CD4-positive, alpha-beta T cell treated with Interleukin-6 at 100 ng/mL for 8 hours (primary cell): ENCODE measurements at places on chromosomes 11 and 22.

GRCh38 chr22:42754658-42755057 is 34.0 kb upstream of the A4GALT start:
- DNase-seq = no peak

DNA sequence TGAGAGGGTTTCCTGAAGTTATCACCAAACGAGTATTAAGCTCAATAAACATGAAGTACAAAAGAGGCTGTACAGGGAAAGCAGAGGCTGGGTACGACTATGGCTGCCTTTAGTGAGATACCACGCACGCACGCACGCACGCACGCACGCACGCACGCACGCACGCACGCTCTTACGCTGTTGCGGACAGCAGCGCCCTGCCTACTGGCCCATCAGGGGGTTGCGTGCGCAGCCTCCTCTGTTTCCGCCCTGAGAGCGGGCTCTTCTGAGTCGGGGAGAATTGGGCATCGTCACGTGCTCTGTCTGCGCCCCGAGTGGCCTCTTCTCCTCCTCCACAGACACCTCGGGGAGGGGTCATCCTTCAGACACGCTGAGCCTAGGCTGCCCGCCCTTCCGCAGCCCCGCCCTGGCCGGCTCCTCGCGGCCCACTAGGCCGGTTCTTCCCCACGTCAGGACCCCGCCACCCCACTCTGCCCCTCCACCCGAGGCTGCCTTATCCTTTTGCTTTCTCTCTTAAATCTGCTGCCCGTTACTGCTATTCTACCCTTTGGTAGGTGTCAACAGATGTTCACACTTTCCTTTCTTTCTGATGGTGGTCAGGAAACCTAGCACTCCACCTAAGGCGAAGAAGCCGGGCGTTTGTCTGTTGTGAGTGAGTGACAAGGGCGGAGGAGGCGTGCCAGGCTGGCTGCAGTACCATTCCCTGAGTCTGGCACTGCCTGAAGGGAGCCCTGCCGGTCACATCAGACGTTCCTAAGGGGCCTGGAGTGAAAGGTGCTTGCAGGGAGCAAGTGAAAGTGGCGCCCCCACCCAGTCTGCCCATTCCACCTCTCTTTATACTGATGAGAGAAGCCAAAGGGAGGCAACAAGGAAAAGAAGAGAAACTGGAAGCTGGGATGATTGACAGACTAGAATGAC is 300.4 kb upstream of the B3GAT1 start:
- no peak for DNase-seq

GRCh38 chr22:24285245-24285644 is 14.6 kb downstream of the SPECC1L start:
- DNase-seq = no peak

DNA sequence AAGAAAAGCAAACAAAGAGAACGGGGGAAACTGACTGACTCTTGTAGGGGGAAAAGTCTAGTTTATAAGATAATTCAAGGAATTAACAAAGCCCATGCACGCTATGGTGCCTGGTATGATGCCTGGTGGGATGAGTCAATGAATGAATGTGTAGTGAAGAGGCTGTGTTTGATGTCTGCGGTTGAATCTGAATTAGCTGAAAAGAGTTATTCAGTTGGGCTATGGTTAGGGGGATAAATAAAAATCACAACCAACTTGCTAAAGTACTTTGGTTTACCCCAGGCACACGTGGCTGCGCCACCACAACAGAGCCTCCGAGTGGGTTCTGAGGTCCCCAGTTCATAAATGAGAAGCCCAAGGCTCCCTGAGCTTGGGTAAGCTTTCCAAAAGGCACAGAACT is 369.3 kb upstream of the SYN3 start:
- no peak for DNase-seq

- no peak for DNase-seq
Observed at GRCh38 chr22:44030702-44031082, 6.6 kb downstream of the PARVB start.

DNA sequence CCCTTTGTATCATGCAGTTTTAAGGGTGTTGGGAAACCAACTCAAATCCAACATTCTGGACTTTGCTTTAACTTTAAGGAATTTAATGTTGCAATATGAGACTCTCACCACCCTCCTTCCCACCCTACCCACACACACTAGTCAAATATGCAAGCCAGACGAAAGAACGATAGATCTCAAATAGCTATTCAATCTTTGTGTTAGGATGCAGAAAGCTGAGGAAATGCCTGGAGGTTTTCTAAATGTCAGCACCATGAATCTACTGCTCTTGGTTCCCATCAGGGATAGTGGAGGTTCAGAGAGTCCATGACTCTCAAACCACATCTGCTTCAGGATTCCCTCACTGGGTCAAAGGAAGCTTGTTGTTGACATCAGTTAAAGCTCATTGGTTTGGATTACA is 33.7 kb downstream of the EXPH5 start:
- no peak for DNase-seq

DNA sequence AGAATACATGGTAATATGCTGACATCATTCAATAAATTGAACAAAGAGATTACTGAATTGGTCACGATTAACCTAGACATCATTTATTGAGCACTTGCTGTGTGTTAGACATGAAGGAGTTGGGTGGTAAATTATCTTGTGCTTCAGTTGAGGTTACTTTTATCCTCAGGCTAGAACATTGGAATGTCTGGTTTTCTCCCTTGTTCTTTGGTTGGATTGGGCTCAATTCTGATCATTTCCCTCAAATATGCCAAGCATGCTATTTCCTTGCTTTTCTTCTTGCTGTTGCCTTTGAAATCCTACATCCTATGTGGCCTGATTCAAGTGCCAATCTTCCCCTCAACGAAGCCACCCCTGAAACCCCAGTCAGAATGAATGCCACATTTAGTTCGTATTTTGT is 65.8 kb downstream of the DEUP1 start:
- DNase-seq = no peak

- no peak for DNase-seq
Observed at GRCh38 chr22:20231514-20232236, 36.4 kb downstream of the RTN4R start.

DNA sequence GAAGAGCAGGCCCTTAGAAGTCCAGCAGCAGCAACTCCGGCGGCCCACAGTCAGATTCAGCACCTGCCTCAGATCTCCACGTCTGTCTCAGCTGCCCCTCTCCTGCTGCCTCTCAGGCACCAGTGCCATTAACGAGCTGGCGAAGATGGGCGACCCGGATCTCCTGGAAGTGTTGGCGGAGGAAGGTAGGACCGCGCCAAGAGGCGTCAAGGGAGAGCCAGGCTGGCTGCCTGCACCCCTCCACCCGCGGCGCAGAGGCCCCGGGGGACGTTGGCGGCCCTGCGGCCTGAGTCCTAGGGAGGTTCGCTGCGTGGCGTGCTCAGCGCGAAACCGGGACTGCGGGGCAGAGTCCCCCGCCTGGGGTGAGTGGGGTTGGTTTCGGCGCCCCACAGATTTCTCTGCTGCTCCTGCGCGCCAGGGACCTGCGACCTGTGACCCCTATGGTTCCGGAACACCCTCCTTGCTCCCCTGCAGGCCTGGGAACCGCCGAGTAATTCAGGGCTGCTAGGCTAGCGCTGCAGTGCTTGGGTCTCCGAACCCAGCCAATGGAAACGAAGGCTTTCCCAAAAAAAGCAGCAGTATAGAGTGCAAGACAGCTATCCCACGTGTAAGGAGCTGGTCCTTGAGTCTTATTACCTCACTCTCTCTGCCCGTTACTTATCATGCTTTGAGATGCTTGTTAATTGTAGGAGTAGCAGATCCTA is 615 bp downstream of the ANO5 start:
- no peak for DNase-seq

DNA sequence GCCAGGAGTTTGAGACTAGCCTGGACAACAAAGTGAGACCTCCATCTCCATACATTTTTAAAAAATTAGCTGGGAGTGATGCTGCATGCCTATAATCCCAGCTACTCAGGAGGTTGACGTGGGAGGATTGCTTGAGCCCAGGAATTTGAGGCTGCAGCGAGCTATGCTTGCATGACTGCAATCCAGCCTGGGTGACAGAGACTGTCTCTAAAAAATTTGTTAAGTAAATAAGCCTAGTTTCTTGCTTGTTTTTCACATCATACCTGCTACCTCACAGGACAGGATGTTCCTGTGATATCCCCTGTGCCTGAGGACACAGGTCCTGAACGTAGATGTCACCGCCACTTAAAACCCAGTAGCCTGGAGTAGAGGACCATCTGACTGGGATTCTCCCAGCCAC is 348.6 kb downstream of the MN1 start:
- no peak for DNase-seq

GRCh38 chr11:128240546-128240945 is 346.8 kb downstream of the ETS1 start:
- no peak for DNase-seq

GRCh38 chr11:117259417-117259816 is 26.9 kb downstream of the RNF214 start:
- no peak for DNase-seq

GRCh38 chr11:23543651-23544222 is 683.5 kb upstream of the CCDC179 start:
- no peak for DNase-seq

- peak; percentile 31 for DNase-seq
Observed at GRCh38 chr11:82899186-82899820, 927 bp downstream of the PRCP start.

DNA sequence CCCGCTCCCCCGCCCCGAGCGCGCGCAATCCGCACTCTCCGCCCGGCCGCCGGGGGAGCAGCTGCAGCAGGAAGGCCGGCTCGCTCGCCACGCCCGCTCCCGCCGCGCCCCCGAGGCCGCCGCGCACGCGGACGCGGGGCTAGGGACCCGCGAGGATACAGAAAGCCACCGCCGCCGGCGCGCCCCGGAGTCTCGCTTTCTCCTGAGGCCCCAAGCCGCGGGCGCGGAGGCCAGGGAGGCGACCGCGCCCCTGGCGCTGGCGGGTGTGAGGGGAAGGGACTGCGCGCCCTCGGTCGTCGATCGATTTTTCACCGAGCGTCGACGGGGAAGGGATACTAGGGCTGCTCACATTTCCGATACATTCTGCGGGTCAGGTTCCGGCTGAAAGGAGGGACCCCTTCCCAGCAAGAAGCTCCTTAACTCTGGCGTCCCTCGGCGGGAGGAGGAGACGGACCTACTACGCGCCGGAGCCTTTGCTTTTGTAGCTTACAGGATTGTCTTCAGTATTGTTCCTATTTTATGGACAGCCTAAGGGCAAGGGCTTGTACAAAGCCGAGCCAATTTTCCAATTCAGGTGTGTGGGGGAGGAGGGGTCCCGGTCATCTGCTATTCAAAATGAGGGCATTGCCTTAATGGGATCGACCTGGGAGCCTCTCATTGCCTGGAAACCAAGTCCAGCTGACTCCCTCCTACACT is 416 bp upstream of the GAB2 start:
- DNase-seq = peak; percentile 67

- peak; percentile 96 for DNase-seq
Observed at GRCh38 chr11:35165423-35166368, 26.7 kb downstream of the CD44 start.

DNA sequence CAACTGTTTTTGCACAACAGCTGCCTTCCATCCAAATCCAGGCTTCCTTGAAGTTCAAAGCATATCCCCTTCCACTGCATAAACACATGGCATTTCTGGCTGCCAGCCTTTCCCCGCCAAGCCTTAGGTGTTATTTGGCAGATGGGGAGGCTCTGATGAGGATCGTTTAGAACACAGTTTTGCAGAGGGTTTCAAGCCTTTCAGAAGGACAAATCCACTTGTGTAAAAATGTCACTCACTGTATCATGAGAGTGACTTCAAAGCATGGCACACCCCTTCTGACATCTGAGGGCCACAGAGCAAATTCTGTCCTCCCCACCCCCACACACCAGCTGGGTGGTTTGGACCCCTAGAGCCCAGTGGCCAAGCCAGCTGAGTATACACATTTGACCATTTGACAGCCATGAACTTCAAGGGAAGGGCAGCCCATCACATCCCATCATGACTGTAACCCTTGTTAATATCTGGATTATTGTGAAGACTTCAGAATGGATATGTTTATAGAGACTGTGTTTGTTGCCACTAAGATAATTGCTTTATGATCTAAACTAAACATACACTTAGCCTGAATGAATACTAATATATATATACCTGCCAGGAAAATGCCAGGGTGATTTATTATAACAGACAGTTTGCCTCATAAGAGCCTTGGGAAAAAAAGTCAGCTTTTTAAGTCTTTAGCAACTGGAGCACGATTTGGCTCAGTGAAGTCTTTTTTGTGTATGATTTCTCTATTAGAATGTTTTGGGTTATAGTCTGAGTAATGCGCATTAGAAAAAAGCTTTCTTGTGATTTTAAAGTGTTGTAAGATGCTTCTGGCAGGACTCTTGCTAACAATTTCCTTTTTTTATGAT is 31.9 kb downstream of the FBLN1 start:
- no peak for DNase-seq

- DNase-seq = no peak
Observed at GRCh38 chr11:64990222-64990923, 6.4 kb downstream of the BATF2 start.

GRCh38 chr11:94678236-94678635 is 89.9 kb upstream of the AMOTL1 start:
- DNase-seq = no peak

DNA sequence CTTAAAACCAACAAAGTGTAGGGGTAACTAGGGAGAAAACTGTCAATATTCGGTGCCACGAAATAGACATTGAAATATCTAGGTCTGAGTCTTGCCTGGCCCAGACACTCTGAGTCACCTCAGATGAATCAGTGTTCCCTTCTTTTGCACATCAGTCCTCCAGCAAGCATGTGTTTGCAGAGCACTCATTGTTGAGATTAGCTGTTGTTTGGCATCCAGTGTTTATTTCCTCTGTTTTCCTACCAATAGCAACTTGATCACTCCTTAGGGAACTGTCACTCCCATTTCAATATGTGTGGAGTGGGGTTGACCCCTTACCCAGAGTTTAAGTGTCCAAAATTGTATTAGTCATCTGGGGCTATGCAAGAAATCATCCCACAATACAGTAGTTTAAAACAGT is 4.7 kb upstream of the ASCC2 start:
- DNase-seq = no peak

DNA sequence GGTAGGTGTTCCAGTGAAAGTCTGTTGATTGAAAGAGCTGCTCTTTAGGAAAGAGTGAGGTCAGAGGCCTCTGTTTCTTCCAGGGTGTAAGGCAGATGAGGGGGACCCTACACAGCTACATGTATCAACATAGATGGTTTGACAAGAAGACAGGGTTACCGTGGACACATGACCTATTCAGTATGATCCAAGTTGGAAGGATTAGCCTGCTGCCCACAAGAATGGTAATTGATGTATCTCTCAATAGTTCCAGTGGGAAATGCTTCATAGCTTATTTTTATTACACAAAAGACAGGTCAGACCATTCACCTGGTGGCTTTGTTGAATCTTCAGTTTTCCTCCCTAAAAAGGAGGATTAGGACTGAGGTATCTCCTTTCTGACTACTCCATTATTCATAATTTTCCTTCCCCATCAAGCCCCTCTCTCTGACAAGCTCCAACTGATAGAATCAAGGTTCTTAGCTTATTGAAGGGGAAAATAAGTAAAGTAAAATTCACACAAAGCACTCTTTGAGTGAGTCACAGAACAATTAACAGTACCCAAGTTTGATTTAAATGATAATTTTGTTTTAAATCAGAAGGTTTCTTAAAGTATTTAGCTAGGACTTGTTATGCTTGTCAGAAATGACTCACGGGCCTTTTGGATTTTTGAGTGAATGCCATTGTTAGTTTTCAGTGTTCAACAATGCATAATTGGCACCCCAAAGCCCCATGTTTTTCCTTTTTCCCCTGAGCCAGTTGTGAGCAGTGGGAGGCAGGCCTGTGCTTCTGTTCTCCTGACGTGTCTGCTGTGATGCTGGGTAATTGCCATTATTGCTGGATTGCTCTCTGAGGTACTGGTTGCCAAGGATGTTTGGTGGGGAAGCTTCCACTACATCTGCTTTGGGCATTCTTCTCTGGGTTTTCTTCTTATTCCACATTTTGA is 373.2 kb downstream of the DDX10 start:
- no peak for DNase-seq
